ENCODE measurements at places on chromosomes 12 and 14.

GRCh38 chr14:61211476-61212255 is 69.5 kb downstream of the TMEM30B start:
- DNase-seq = no peak

GRCh38 chr14:104942586-104942985 is 17.9 kb downstream of the PLD4 start:
- no peak for DNase-seq

GRCh38 chr14:84819528-84819927 is 710.4 kb upstream of the FLRT2 start:
- DNase-seq = no peak

GRCh38 chr14:21095430-21096205 is 2.8 kb downstream of the ZNF219 start:
- DNase-seq = no peak

GRCh38 chr12:122399254-122399591 is 23.2 kb downstream of the CLIP1 start:
- no peak for DNase-seq

- no peak for DNase-seq
These were observed 708 bp downstream of the FAR2 start for GRCh38 chr12:29149691-29150281.

GRCh38 chr12:111034083-111034885 is 113.9 kb upstream of the MYL2 start:
- peak; percentile 70 for DNase-seq

DNA sequence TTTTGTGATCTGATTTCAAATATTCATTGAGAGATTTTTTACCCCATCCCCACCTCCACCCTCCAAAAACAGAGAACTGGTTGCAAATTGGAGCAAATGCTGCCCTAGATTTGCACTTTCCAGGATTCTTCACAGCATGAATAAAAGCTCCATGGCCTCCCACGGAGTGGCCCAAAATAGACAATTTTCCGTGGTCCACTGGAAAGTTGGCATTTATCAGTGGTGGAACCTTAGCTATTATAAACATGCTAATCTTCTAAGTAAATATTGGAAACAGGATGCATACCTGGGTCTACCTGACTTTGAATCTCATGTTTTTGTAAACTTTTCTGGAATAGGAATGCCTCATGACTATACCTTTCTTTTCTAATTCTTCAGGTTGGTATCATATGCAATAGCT is 123.9 kb downstream of the SLC16A7 start:
- DNase-seq = no peak

- DNase-seq = peak; percentile 13
These were observed 56.0 kb downstream of the MSRB3 start for GRCh38 chr12:65334521-65334920.

GRCh38 chr12:124564971-124565491 is 2.4 kb downstream of the NCOR2 start:
- peak; percentile 36 for DNase-seq

DNA sequence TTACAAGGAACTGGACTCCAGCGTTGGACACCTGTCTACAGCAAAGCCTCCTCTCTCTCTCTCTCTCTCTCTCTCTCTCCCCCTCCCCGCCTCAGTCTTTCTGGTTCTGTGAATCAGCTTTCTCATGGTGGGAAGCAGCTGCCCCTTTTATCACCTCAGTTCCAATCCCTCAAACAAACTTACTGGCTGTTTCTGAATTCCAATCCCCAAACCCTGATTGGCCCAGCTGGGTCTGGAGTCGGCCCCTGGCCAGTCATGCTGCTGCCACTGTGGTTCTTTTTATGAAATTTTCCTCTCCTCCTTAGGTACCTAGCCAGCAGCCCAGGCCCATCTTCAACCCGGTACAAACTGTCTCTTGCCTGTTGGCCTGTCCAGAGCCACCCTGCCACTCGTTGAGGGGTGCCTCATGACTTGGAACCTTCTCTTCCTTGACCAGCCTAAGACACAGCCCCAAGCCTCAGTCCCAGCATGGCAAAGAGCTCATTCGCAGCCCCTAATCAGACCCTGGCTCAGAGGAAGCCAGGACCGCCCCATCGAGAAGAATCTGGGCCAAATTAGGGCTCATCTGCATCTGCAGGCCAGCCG is 9.4 kb upstream of the MORN3 start:
- DNase-seq = no peak

GRCh38 chr14:102415671-102416070 is 52.9 kb downstream of the TECPR2 start:
- DNase-seq = no peak

- DNase-seq = no peak
These were observed at the start of gene RNASE11 for GRCh38 chr14:20587489-20588154. TSS of gene RNASE11 (minus strand) at chr14:20588001.

DNA sequence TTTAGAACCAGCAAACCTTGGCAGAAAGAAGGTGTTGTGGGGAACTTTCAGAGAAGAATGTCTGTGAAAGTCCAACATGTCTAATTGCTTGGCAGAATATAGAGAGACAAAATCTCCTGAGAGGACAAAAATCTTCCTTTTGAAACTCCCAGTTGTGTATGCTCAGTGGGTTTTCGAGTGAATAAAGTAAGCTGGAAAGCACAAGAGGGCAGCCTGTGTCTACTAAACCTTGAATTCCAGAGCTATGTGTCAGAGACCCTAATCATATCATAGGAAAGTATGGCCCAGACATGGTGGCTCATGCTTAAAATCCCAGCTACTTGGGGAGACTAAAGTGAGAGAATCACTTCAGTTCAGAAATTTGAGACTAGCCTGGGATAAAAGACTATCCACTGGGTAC is 661.2 kb downstream of the SLC16A7 start:
- peak; percentile 72 for DNase-seq

DNA sequence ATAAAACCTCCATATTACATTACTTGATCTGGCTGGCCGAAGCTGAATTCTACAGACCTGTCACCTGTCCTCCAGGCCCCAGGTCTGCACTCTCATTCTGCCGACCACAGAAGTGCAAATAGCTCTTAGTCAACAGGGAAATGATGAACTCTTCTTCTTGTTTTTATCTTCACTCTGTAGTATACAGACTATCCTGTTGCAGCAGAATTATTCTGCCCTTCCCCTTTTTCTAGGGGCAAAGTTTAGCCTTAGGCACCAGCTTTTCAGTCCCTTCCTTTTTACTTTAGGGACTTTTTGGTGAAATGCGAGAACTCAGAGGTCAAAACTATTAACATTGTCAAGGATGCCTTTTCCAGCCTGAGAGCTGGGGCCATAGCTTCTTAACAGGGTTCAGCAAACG is 229.6 kb upstream of the EGLN3 start:
- no peak for DNase-seq
